ENCODE measurements at places on chromosomes 16 and 17.
A peak's percentile ranks its signal among the peaks of the same experiment; 100 is the strongest.

- no peak for DNase-seq
Observed at GRCh38 chr17:40457964-40458791, 14.9 kb downstream of the IGFBP4 start.

- peak; percentile 72 for DNase-seq
Observed at GRCh38 chr17:2593821-2594721, 617 bp downstream of the PAFAH1B1 start.

GRCh38 chr16:21301168-21301894 lies 23.2 kb upstream of the CRYM start:
- DNase-seq: no peak

- no peak for DNase-seq
Observed at GRCh38 chr17:45705123-45706009, 78.8 kb upstream of the CRHR1 start.

GRCh38 chr17:41455236-41455635 lies 11.9 kb downstream of the KRT32 start:
- no peak for DNase-seq

DNA sequence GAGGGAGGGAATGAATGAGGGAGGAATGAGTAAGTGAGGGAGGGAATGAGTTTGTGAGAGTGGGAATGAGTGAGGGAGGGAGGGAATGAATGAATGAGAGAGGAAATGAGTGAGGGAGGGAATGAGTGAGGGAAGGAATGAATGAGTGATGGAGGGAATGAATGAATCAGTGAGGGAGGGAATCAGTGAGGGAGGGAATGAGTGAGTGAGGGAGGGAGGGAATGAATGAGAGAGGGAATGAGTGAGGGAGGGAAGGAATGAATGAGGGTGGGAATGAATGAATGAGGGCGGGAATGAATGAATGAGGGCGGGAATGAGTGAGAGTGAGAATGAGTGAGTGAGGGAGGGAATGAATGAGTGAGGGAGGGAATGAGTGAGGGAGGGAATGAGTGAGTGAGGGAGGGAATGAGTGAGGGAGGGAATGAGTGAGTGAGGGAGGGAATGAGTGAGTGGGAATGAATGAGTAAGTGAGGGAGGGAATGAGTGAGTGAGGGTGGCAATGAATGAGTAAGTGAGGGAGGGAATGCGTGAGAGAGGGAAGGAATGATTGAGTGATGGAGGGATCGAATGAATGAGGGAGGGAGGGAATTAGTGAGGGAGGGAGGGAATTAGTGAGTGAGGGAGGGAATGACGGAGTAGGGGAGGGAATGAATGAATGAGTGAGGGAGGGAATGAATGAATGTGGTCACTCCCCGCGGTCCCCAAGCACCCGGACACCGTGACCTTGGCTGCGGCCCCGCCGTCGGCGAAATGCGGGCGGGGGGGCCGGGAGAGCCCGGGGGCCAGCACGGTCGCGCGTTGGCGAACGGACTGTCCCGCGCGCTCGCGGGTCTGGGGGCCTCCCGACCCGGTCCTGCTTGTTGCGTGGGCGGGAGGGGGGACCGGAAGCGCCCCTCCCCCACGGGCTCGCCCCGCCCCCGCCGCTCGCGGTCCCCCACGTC lies 1.1 kb upstream of the UBE2I start:
- no peak for DNase-seq

DNA sequence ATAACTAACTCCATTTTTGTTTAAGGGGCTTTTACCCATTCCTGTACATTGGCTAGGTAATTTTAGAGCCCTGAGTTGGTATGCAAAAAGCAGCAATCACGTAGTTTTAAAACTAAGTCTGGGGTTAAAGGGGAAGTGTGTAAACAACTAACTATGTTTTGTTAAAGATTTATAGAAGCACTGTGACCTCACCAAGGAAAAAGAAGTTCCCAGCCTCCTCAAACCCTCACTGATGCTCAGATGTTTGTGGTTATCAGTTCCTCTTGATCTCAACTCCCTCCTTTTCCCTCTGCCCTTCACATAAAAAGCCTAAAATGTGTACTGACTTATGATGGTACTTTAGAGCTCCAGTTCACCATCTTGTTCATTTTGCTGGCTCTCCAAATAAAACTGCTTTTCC lies 119.9 kb upstream of the IRX6 start:
- DNase-seq: no peak

- no peak for DNase-seq
Observed at GRCh38 chr17:27319541-27320221, 25.8 kb downstream of the WSB1 start.

- no peak for DNase-seq
Observed at GRCh38 chr16:82695806-82696205, 69.0 kb downstream of the CDH13 start.

DNA sequence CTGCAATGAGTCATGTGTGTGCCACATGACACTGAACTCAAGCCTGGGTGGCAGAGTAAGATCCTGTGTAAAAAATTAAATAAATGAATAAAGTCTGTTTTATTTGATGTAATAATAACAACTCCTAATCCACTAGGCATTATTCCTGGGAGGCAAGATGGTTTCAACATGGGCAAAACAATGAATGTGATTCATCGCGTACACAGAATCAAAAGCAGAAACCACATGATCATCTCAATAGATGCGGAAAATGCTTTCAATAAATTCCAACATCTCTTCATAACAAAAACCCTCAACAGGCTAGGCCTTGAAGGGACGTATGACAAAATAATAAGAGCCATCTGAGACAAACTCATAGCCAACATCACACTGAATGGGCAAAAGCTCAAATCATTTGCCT lies 195.4 kb downstream of the CDH11 start:
- no peak for DNase-seq

- DNase-seq: no peak
Observed at GRCh38 chr17:66932311-66932710, 32.2 kb upstream of the CACNG4 start.

DNA sequence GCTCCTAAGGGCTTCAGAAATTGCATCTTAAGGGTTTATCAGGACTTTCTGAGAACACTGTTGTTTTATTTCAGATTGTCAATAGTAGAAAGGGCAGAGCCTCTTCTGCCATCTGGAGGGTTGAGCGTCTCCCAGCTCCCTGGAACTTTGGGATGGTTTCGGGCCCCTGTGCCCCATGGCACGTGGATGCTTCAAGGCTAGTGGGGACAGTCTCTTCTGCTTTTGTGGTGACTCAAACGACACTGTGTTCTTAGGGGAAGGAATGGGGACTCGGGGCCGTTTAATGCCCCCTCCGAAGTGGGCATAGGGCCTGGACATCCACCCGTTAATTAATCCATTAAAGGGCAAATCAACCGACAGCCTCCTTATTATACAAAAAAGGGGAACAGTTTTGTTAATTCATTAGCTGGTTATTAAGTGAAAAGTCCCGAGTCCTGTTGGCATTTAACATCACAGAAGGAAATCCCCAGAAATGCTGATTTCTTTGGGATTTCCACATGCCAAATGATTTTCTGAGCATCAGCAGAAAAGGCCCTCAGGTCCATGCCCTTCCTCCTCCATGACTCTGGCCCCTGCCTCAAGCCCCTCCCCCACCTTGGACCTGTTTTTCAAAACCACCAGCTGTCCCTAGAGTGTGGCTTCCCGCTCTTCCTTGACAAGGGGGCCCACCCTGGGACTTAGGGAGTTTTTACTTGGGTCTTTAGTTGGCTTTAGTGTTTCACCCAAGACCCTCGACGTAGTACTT lies 68.7 kb downstream of the ARSG start:
- DNase-seq: no peak

- no peak for DNase-seq
Observed at GRCh38 chr17:55751720-55752250, 934 bp downstream of the PCTP start.

GRCh38 chr17:64775701-64776570 lies 113.8 kb upstream of the SMURF2 start:
- no peak for DNase-seq

DNA sequence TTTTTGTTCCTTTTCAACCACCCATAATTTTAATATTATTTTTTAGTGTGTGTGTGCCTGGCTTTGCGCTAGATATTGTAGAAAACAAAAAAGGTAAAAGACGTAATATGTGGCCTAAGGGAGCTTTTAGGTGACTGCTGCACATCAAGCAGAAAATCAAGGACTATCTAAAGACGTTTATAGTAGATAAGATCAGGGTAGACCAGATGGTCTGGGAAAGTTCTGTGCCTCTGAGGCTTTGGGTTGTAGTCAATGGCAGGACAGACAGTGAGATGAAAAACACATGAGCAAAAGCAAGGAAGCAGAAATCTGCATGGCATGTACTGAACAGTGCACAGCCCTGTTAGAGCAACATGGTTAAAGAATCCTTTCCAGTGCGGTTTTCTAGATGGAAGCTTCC lies 26.8 kb upstream of the ARHGAP23 start:
- no peak for DNase-seq

- DNase-seq: no peak
Observed at GRCh38 chr17:82937411-82938371, 97.9 kb upstream of the ZNF750 start.

- DNase-seq: peak; percentile 13
Observed at GRCh38 chr17:28416703-28417311, 10.8 kb upstream of the SLC46A1 start.

DNA sequence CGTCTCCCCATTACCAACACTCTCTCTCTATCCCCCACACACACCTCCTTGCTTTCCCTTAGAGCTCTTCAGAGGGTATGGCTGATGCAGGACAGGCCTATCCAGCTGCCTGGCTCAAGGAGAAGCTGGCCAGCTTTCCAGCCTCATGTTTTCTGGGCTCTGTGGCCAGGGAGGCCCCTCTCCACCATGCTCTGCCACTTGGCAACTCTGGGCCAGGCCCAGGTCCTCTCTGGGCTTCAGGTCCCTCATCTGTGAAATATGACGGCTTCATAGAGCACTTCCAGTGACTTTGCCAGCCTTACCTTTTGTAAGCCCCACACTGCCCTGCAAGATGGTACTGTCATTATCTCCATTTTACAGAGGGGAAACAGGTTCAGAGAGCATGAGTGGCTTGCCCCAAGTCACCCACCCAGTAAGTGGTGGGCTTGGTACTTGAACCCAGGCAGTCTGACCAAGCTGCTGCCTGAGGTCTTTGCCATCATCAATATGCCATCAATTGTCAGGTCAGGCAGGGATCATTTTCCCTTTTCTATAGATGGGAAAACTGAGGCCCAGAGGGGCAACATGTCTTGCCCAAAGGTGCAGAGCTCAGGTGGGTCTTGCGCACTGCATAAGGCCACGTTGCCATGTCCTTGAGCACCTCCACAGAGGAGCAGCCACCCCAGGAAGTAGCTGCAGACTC lies 548 bp upstream of the ADGRG5 start:
- DNase-seq: no peak

- DNase-seq: no peak
Observed at GRCh38 chr16:85521552-85522307, 91.4 kb upstream of the GSE1 start.

GRCh38 chr17:76697702-76698465 lies 12.9 kb downstream of the MXRA7 start:
- DNase-seq: no peak

DNA sequence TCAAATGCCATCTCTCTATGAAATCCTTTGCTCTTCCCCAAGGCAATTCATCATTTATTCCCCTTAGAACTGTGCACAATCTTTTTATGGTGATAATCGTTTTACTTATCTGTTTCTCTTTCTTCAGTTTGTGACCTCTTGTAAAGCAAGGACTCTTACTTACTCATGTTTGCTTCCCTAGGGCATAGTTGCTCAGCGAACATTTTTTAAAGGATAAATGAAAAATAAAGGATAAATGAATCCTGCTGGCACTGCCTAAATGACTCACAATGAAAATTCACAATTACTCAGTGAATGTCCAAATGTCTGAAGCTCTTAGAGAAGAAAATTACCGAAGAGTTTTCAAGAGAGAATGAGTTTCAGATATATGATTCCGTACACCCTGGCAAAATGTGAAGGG lies 671.7 kb downstream of the CDH11 start:
- no peak for DNase-seq

DNA sequence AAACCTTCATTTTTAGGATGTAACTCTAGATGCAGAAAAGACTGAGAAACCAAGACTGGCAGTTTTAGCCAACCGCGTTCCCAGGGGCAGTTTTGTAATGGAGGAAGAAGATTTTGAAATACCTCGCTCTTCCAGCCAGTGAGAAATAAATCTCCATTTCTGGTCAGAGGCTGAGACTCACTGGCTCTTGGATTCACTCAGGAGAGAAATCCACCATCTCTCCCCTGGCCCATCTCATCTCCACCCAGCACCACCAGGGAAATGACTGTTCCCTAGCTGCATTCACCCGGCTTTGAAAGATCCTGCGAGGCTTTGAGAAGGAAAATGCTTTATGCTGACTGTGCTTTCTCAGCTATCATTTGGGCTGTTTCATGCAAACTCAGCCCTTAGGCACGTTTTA lies 185.2 kb downstream of the SOX9 start:
- DNase-seq: no peak

DNA sequence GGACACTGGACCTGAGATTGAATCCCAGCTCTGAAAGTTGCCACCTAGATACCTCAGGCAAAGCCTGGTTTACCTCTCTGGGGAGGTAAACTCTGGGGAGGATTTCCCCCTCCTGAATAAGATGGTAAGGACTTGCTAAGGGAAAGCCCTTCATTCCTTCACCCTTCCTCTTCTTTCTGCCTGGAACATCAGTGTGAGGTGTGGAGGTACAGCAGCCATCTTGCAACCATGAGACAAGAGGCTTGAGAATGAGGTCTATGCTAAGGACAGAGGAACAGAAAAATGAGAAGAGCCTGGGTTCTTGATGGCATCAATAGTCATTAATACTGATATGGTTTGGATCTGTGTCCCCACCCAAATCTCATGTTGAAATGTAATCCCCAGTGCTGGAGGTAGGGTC lies 23.7 kb upstream of the ADCY9 start:
- no peak for DNase-seq

DNA sequence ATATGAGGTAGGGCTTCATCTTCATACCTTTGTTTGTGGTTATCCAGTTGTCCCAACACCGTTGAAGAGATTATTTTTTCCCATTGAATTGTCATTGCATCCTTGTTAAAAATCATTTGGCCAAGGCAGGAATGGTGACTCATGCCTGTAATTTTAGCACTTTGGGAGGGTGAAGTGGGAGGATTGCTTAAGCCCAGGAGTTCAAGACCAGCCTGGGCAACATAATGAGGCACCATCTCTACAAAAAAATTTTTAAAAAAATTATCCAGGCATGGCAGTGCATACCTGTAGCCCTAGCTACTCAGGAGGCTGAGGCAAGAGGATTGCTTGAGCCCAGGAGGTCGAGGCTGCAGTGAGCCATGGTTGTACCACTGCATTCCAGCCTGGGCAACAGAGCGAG lies 223.9 kb downstream of the TANC2 start:
- no peak for DNase-seq

- DNase-seq: no peak
Observed at GRCh38 chr16:21166561-21166961, 8.1 kb downstream of the LDAF1 start.

DNA sequence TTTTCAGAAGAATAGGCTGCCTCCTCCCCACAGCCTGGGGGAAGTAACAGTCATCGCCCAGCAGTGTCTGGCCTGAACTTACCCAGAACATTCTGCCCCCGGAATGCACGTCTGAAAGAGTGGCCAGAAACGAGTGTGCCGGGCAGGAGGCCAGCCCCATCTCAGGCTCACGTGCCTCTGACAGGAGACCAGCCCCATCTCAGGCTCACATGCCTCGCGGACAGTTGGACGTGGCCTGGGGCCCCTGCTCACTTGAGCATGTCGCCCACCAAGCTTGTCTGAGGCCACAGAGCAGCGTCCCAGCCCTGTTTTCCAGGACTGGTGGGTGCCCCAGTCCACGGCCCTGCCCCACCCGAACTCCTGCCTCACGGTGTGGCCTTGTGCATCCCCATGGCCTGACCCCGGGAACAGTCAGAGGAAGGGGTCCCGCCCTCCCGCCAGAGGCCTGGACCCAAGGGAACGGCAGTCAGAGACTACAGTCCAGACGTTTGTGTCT lies 16.3 kb upstream of the CDH15 start:
- no peak for DNase-seq

Data from stimulated activated CD4-positive, alpha-beta T cell treated with anti-CD3 and anti-CD28 coated beads, Interleukin-15, amount 100 ng/mL, for 1 hour (primary cell).